Small intestine (tissue), 16 donors: ENCODE measurements at places on chromosomes 1 and 21. TPM values are rescaled to one million over a fixed set of nuclear protein-coding genes. Genes with fewer than 3 reads are reported as not detected.

Gene POLR3GL
- 37.3 TPM for polyA plus RNA-seq

Gene RGS4
- polyA plus RNA-seq: 2.7 TPM

Gene PGD
- polyA plus RNA-seq: 106 TPM

Gene FCRL4
- polyA plus RNA-seq: 0.09 TPM

Gene DIRAS3
- 2.2 TPM for polyA plus RNA-seq

Gene CCDC30
- 4.4 TPM for polyA plus RNA-seq

Gene GREM2
- polyA plus RNA-seq: 0.27 TPM

Gene MROH9
- polyA plus RNA-seq: not detected

Gene TSSK3
- polyA plus RNA-seq: 0.48 TPM

Gene ZNF683
- polyA plus RNA-seq: 0.07 TPM
